Activated T-cell treated with anti-CD3 and anti-CD28 coated beads for 48 hours (primary cell): ENCODE measurements at places on chromosomes 7 and 10.

DNA sequence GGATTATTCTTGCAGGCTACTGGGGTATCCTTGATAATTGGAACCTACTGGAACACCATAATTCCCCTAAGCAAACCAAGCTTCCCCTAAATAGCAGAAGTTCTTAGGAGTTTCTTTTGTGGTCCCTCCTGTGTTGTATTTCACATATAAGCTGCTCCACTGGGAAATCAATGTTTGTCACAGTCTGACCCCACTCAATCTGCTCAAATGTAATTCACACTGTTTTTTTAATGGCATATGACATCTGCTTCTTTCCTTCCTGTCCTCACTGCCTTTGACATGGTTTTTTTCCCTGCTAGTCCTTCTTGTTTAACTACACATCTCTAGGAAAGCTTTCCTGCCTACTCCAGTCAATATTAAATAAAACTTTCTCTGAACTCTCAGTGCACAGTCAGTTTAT is 1.8 kb upstream of the PTPRZ1 start:
- DNase-seq: no peak

GRCh38 chr7:4486907-4487306 is 195.2 kb upstream of the FOXK1 start:
- no peak for DNase-seq

DNA sequence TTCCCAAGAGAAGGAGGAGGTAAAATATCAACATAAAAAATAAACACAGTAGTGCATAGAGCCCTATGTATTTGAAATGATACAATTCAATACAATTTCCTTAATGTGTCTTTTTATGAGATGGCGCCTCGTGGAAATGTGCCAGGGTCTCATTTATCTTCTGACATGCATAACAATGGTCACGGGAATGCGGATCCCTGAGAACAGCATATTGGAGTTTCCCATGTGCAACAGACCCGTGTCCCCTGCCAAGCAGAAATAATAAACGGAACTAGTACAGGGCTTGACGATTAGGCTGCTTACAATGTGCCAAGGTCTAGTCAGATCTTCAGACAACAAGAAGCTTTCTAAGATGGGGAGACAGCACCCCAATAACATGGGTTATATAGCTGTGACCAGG is 217.9 kb downstream of the ARHGAP21 start:
- no peak for DNase-seq

DNA sequence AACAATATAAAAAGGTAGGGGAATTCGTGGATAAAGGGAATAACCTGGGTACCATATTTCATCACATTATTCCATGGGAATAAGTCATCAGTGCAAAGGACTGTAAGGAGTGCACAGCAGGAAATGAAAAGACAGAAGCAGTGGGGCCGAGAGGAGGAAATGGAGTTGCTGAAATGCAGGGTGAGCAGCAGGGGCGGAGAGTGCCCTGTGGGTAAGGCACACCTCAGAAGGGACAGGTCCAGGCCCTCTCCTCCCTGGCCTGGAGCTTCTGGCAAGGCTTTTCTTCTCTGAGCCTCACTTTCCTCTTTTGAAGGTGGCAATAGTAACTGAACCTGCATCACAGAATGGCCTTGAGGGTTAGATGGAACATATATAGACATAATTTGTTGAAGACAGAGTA is 26.2 kb downstream of the IKZF1 start:
- no peak for DNase-seq

- no peak for DNase-seq
These were observed 31.0 kb upstream of the MKI67 start for GRCh38 chr10:128156999-128157755.

DNA sequence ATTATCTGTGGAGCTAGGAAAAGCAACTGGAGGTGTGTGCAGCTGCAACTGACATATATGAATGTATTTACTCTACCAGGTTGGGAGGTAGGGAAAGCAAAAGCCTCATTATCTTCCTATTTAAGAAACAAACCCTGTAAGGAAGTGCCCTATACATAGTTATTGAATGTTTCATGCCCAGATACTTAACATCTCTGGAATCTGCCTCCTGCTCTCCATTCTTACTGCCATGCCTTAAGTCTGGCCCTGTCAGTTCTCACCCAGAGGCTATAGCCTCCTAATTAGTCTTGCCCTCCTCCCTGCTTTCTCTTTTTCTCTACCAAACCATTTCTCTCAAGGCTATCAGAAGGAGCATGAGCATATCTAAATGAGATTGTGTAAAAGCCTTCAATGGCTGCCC is 542.6 kb upstream of the LRRN3 start:
- no peak for DNase-seq

- DNase-seq: no peak
These were observed 130.9 kb downstream of the TES start for GRCh38 chr7:116340943-116341907.

DNA sequence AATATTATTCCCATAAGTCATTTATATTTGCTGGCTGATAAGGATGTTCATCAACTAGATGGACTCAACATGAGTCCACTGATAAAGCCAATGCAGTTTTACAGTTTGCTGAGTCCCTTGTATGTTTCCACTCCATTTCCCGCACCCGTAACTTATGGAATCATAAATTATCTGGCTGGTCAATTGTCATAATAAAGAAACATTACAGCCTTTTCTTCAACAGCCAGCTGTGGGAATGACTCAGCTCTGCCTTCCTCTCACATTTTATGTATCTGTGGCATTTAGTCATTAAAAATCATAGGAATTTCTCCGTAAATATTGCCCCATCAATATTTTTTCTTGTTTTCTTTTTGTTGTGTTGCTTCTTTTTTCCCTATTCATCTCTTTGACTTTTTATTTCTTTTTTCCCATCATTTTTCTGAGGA is 22.3 kb upstream of the TMEM26 start:
- DNase-seq: no peak

GRCh38 chr7:50310361-50310760 is 5.8 kb downstream of the IKZF1 start:
- no peak for DNase-seq

- DNase-seq: no peak
These were observed 27.8 kb downstream of the ENTPD1 start for GRCh38 chr10:95783741-95784140.

DNA sequence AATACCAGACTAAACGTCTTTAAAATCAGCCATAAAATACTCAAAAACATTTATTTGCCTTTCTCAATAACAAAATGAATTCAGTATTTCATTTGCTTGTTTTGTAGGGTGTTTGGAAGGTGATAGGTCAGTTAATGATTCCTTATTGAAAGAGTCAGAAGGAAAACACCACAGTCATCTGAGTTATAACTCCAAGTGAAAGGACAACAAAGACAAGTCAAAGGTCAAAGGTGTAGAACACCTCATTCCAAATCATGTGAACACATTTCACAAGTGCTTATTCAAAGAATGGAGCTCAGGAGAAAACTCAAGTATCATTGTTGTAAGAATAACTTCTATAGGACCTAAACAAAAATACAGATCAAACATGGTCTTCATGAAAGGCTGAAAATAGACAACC is 318.6 kb upstream of the PHF14 start:
- DNase-seq: no peak

DNA sequence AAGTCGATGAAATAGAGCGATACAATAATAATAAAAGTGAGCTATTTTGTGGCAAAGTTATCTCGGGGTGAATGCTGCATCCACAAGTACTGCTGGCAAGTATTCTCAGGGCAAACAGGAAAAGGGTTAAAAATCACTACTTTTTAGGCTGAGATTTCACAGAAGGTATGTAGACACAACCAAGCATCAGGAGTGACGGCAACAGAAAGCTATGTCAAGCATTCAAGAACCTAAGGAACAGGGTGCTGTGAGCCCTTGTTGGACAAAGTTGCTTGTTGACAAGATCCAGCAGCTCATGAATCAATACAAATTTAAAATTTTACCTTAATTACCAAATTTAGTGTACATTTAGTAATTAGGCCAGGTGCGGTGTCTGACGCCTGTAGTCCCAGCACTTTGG is 41.2 kb upstream of the C1QL3 start:
- DNase-seq: no peak

GRCh38 chr10:118307220-118307619 is 34.9 kb downstream of the FAM204A start:
- no peak for DNase-seq

DNA sequence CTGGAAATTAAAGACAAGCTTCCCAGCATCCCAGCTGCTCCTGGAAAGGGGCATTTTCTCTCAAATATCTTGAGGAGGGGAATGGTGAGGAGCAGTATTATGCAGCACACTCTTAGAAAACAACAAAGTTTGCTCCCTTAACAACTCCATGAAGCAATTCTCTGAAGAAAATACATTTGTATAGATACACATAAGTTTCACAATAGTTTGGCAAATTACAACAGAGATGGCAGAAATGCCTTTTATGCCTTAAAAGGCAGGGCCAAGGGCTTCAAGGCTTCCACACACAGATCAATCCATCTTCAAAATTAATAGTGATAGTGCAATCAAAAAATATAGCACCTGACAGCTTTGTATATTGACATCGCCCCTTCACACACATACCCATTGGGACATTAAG is 12.2 kb downstream of the DGKI start:
- no peak for DNase-seq

GRCh38 chr10:67793313-67793712 is 44.7 kb downstream of the DNAJC12 start:
- DNase-seq: no peak

DNA sequence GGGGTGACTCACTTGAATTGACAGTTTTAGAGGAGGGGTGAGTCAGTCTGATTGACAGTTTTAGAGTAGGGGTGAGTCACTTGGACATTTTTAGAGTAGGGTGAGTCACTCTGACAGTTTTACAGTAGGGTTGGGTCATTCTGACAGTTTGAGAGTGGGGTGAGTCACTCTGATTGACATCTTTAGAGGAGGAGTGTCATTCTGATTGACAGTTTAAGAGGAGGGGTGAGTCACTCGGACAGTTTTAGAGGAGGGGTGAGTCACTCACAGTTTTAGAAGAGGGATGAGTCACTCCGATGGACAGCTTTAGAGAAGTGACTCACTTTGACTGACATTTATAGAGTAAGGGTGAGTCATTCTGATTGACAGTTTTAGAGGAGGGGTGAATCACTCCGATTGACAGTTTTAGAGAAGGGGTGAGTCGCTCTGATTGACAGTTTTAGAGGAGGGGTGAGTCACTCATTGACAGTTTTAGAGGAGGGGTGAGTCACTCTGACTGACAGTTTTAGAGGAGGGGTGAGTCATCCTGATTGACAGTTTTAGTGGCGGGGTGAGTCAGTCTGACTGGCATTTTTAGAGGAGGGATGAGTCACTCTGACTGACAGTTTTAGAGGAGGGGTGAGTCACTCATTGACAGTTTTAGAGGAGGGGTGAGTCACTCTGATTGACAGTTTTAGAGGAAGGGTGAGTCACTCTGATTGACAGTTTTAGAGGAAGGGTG is 595.9 kb downstream of the DNAJB6 start:
- no peak for DNase-seq

DNA sequence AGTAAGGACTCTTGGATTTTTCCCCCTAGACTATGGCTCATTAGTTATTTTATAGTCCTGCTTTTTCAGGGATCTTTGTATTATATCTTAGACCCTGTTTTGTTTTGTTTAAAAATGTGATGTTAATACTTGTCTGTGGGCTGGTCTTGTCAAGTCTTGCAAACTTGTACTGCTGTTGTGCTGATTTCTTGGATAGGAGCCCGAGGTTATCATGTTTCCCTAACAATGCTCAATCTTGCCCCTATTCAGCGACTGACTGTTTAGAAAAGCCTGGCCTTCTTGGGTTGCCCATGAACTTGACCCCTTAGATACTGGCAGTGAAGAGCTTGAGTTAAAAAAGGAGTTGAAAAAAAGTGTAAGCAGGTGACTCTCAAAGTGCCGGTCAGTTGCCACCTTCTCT is 115.7 kb downstream of the KIAA1217 start:
- DNase-seq: no peak

DNA sequence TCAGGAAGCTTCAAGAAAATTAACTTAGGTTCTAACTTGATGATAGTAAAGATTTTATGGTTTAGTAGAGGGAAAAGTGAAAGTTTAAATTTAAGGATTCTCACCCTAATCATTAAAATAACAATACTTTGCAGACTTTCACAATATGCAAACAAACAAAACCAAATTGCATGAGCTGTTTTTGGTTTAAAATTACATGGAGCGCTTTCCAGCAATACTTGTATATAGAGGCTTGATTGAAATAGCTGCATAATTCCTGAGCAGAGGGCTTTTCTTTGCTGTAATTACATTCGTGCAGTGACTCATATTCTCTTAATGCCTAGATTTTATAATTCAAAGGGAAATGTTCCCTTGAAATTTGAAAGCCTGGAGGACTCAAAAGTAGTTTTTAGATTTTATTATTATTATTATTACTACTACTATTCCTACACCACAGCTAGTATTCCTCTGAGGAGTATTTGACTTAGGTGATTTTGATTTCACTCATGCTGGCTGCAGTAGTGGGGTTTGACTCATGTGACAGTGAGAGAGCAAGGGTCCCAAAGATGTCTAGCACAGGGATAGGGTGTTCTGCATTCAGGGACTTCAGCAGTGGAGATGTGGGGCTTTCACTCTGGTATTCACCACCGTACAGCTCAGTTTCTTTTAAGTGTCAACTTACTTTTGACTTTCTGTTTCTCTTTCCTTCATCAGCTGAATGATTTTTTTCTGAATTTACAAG is 138.1 kb downstream of the ADAM22 start:
- no peak for DNase-seq

DNA sequence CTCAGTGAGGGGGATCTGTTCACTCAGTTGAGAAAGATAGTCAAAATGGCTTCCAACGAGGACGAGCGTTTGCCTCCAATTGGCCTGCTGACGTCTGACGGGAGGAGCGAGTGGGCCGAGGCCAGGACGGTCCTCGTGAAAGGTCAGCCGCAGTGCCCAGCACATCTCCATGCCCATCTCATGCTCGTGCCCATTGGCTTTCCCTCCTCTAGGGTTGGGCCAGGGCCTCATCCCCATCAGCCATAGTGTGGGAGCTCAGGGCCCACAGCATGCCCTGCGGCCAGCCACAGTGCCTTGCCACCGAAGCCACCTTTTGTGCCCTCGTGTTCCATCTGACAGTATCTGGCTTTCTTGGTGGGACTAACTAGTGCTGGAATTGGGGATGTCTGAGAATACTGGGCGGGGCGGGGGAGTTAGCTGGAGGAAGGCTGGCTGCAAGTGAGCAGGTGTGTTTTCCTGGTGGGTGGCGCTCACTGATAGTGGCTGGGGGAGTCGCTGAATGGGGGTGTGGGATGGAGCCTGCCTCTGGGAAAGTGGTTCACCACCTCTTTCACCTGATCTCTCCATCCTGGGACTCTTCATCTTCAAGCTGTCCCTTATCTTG is 13.9 kb downstream of the CHAT start:
- DNase-seq: no peak

DNA sequence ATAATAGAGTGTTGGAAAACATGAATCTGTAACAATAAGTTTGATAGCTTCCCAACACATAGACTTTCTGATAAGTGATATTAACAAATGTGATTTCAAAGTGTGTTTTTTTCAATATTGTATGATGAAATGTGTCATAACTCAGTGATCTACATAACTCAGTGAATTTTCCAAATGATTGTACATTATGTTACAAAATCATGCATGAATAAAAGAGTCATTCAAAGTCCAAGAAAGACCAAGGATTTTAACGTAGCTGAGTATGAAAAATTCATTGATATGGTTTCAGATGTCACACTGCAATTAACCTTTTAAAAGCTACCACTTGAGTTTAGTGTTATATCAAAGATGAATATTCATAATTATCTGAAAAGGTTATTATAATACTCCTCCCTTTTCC is 111.2 kb downstream of the MYOF start:
- no peak for DNase-seq
